Hepatocyte (in vitro differentiated cells): ENCODE measurements at places on chromosomes 16 and 17. TPM values are rescaled to one million over a fixed set of nuclear protein-coding genes. Genes with fewer than 3 reads are reported as not detected.
A peak's percentile ranks its signal among the peaks of the same experiment; 100 is the strongest.

DNA sequence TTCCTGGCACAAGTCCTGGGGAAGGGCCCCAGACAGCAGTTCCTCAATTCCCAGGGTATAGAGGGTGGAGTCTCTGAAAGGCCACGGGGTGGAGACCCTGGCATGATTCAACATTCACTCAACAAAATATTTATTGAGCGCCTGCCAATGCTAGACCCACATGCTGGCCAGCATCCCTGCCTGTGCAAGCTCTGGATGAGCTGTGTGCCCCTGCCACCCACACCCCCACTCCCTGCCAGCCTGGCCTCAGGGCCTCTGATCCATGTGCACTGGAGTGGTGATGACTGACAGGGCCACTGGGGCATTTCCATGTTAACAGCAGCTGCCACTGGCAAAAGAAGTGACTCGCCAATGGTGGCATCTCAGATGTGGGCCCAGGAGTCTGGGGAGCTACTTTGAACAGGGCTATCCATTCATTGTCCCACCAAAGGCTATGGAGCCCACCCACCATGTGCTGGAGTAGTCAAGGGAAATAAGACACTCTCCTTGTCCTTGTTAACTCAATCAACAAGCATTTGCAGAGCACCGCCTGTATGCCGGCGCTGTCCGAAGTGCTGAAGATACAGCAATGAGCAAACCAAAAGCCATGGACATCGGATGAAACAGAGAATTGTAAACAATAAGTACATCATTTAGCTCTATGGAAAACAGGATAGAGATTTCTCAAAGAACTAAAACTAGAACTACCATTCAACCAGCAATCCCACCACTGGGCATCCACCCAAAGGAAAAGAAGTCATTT is 3.0 kb upstream of the PRSS22 start:
- H3K27me3 ChIP-seq, result no peaks in the 10 kb centered on the region
- H3K4me3 ChIP-seq, result no peak overlapping the region
- no peak overlapping the region for H3K27ac ChIP-seq
- no peaks in the 10 kb centered on the region for H3K4me1 ChIP-seq

DNA sequence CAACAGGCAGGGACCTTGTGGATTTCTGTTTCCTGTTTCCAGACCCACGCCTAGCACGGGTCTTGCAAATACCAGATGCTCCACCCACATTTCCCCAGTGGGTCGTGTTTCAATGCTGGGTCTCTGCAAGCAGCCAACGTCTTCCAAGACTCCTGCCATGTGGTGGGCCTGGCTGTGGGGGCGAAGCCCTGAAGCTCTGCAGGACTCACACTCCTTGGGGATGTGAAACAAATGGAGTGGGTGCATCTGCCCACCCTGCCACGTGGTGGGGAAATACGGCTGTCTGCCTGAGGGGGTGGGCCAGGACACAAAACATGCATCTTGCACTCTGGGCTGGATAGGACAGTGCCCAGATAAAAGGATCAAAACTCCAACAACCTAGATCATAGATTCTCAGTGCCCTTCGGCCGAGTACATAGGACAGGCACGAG is 32.6 kb downstream of the FA2H start:
- no peaks in the 10 kb centered on the region for H3K27me3 ChIP-seq
- no peak overlapping the region for H3K4me3 ChIP-seq
- H3K36me3 ChIP-seq, result no peaks in the 10 kb centered on the region
- no peak for DNase-seq

- peaks cover 13% of the 10 kb centered on the region for H3K4me1 ChIP-seq
- no peaks in the 10 kb centered on the region for H3K27me3 ChIP-seq
- H3K36me3 ChIP-seq, result no peaks in the 10 kb centered on the region
Measured at GRCh38 chr17:74737299-74738050, 419 bp downstream of the RAB37 start.

GRCh38 chr16:72924927-72925630 is 122.8 kb downstream of the ZFHX3 start:
- no peaks in the 10 kb centered on the region for H3K36me3 ChIP-seq
- DNase-seq, result peak; percentile 31
- no peak overlapping the region for H3K4me3 ChIP-seq
- H3K27me3 ChIP-seq, result no peaks in the 10 kb centered on the region
- peak overlapping the region; percentile 81 for H3K27ac ChIP-seq

DNA sequence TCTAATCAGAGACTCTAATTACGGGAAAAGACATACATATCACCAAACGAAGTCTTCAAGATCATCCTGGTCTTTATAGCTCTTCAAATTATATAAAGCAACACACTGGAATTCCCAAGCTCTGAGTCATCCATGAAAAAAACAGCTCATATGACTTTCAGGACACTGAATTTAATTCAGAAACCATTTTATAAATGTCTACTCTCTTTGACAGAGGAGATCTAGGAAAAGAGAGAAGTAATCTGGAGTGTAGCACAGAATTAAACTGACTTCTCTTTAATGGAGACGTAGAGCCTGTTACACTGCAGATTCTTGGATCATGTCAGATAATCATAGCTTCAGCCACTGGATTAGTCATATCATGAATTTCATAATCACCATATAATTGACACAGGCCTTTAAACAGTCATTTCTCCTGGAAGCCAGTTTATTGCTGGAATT is 86.8 kb upstream of the WSB1 start:
- no peak for DNase-seq
- H3K36me3 ChIP-seq, result no peaks in the 10 kb centered on the region
- no peak overlapping the region for H3K27ac ChIP-seq
- H3K4me3 ChIP-seq, result no peak overlapping the region
- H3K27me3 ChIP-seq, result no peaks in the 10 kb centered on the region
- H3K4me1 ChIP-seq, result no peaks in the 10 kb centered on the region

DNA sequence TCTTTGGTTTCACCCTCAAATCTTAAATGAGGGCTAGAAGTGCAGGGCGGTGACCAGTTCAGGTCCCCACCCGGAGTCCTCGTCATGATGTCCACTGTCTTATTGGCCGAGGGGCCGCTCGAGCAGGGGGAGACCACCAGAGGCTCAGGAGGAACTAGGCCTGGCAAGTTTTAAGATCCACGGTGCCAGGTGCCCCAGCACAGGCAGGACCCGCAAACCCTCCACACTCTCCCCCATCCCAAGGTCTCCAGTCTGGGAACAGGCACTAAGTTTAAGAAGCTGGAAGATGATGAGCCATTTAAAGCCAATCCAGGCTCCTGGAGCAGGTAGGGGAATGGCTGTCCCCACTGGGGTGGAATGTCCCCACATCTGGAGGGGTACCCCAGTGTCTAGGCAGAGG is 4.1 kb downstream of the DLX3 start:
- no peak for DNase-seq
- H3K27me3 ChIP-seq, result peaks cover 62% of the 10 kb centered on the region
- no peaks in the 10 kb centered on the region for H3K36me3 ChIP-seq
- H3K4me3 ChIP-seq, result no peak overlapping the region
- H3K27ac ChIP-seq, result no peak overlapping the region

DNA sequence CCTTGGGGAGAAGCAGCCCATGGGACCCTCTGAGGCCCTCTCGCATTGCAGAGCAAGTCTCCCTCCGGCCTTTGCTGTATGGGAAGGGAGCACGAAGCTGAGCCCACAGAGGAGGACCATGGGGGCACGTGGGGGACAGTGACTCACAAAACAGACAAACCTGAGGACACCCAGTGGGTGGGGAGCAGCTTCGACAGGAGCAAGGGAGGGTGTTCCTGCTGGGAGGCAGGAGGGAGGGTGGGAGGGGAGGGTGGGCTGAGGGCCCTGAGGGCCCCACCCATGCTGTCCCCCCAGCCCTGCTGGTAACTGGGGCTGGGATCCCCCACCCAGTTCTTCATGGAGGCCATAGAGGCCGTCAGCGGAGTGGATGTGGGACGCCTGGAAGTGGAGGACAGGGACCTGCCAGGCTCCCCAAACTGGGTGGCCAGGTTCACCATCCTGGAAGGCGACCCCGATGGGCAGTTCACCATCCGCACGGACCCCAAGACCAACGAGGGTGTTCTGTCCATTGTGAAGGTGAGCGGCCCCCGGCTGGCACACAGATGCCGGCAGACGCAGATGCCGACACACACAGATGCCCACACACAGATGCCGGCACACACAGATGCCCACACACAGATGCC is 12.5 kb downstream of the SLC22A31 start:
- DNase-seq, result no peak
- no peak overlapping the region for H3K4me3 ChIP-seq
- H3K4me1 ChIP-seq, result peaks cover 6% of the 10 kb centered on the region
- H3K27me3 ChIP-seq, result no peaks in the 10 kb centered on the region
- no peaks in the 10 kb centered on the region for H3K36me3 ChIP-seq

DNA sequence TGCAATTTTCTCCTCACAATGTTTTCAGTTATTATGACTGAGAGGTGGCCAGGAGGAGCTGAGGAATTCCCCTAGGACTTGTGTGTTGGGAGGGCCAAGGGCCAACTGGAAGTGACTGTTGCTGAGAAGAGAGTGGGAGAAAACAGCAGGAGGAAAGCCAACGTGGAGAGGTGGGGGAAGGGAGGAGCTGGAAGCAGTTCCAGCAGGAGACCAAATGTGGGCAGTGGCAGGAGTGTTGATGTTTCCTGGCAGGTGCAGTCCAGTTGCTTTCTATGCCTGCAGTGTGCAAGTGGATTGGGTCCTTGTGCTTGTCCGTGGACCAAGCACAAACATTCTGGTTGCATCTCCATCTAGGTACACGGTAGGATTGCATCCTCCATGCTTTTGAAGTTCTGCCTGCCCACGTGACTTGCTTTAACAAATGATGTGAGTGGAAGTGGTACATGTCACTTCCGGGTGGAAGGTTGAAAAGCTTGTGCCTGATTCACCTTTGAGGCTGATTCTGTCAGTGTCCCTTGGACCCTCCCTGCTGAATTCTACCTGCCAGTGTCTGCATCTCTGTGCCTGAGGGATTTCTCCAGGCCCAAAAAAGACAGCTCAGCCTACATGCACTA is 54.7 kb upstream of the CRHR1 start:
- H3K4me1 ChIP-seq, result no peaks in the 10 kb centered on the region
- H3K27ac ChIP-seq, result no peak overlapping the region
- no peak overlapping the region for H3K4me3 ChIP-seq

- H3K36me3 ChIP-seq, result no peaks in the 10 kb centered on the region
- H3K27me3 ChIP-seq, result peaks cover 3% of the 10 kb centered on the region
- H3K27ac ChIP-seq, result no peak overlapping the region
- no peaks in the 10 kb centered on the region for H3K4me1 ChIP-seq
- H3K4me3 ChIP-seq, result no peak overlapping the region
- no peak for DNase-seq
Measured at GRCh38 chr17:39581759-39582085, 26.0 kb downstream of the NEUROD2 start.

DNA sequence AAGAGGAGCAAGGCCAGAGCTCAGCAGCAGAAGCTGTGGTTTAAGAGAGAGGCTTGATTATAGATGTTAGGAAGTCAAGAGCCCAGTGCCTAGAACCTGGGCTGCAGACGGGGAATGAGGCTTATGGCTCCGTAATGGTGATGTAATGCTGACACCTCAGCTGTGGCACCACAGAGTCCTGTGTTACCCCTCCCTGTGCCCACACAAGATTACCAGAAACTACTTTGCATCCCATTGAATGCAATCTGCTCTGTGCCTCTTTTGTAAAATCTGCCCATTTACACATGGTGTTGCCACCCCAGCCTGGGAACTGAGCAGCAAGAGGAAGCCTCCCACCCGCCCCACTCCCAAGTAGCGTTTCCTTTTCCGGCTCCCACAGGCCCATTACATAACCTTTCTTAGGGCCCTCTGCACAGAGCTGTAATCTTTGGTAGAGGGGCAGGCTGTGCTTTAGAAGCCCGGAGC is 57.0 kb downstream of the PITPNC1 start:
- H3K4me1 ChIP-seq, result no peaks in the 10 kb centered on the region
- H3K27ac ChIP-seq, result no peak overlapping the region
- no peaks in the 10 kb centered on the region for H3K36me3 ChIP-seq
- DNase-seq, result no peak
- H3K4me3 ChIP-seq, result no peak overlapping the region
- no peaks in the 10 kb centered on the region for H3K27me3 ChIP-seq

DNA sequence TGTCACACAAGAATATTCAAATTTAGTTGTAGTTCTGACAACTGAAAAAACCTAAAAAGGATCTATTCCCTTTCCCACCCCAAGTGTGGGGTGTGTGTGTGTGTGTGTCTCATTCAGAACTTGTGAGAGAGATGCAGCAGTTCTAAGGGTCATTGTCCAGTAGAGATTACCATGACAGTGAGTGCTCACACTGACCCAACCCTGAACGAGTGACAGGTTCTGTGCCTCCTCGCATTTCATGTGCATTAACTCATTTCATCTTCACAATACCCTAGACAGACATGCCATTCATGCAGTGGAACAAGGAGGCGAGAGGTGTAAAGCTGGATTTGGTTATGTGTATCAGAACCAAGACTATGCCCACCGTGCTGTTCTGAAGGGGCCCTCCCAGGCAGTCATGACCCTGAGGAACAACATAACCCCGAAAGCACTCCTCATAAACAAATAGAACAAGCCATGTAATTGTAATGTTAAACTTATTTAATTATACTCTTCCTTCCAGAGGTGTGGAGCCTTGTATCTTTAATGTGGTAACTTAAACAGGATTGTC is 102.1 kb downstream of the CLEC16A start:
- no peaks in the 10 kb centered on the region for H3K36me3 ChIP-seq
- H3K27ac ChIP-seq, result peak overlapping the region; percentile 84

The SLC9A5 gene
- 0.36 and 1.4 TPM in 2 replicates for total RNA-seq

The NGFR gene
- total RNA-seq, result 2.4 and 3.6 TPM in 2 replicates

The MT1H gene
- total RNA-seq, result 2.1 TPM in 1 of 2 replicates, not detected in the other

The HS3ST6 gene
- not detected in 2 replicates for total RNA-seq

The MRM3 gene
- total RNA-seq, result 14.6 and 17.0 TPM in 2 replicates

The PPP1R27 gene
- not detected in 2 replicates for total RNA-seq

The ABCA9 gene
- total RNA-seq, result 0.60 and 6.6 TPM in 2 replicates

The KRT26 gene
- total RNA-seq, result not detected in 2 replicates

The TNS4 gene
- total RNA-seq, result not detected in 2 replicates

The FBXO39 gene
- not detected in 2 replicates for total RNA-seq

The DNAAF8 gene
- 0.23 and 0.64 TPM in 2 replicates for total RNA-seq

The ADAD2 gene
- total RNA-seq, result not detected in 2 replicates

The KRT20 gene
- 2.4 and 3.4 TPM in 2 replicates for total RNA-seq
